ENCODE measurements at places on chromosomes 6 and 20. TPM values are rescaled to one million over a fixed set of nuclear protein-coding genes. Genes with fewer than 3 reads are reported as not detected.

DNA sequence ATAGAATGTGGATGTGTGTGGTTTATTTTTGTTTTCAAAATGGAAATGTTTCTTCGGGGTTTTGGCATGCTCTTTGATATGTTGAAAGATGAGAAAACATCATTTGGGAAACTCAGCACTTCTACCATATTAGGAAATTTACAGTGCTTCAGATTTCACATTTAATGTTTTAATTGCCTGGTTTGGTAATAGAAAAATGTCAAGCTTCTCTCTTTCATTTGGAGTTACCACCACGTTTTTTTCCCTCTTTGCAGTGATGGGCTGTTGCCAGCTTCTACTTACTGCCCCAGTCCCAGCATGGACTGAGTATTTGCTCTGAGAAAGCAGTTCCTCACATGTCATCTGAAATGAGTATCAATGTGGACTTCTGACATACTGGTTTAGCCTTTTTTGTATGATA, 267.7 kb downstream of the PRL start:
- no peak for ATAC-seq

GRCh38 chr6:8900056-8900455, 464.7 kb upstream of the SLC35B3 start:
- no peak for ATAC-seq

DNA sequence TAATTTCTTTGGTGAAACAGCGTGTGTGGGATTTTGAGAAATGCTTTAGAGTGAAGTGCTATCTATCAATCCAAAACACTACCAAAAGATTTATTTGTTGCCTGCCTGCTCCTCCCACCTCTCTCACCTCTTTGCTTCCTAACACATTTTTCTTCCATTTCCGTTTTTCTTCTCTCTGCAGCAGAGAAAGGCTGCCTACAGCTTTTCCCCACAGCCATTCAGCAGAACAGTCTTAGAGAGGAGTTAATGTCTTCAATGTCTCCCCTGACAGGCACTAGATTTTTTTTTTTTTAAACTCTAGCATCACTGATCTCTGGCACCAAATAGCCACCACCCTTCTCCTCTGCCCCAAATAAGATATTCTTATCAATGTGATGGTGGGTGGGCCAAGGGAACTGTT, 327.8 kb upstream of the MAN1A1 start:
- no peak for ATAC-seq

DNA sequence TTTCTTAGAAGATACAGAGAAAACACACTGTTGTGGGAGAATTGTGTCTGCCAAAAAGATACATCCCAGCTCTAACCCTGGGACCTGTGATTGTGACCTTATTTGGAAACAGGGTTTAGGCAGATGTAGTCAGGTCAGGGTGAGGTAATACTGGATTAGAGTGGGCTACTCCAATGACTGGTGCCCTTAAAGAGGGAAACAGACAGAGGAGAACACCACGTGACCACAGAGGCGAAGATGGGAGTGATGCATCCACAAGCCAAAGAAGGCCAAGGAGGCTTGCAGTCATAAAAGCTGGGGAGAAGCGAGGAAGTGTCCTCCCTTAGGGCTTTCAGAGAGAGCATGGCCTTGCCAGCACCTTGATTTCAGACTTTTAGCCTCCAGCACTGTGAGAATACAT, 35.6 kb downstream of the SLC52A3 start:
- ATAC-seq = no peak

GRCh38 chr6:50820869-50821264, 2.2 kb downstream of the TFAP2B start:
- no peak for ATAC-seq

The POM121L2 gene
- not detected for total RNA-seq

The PTPRT gene
- 0.04 TPM for total RNA-seq

GRCh38 chr6:75291744-75292143, 7.2 kb upstream of the TMEM30A start:
- no peak for ATAC-seq

- no peak for ATAC-seq
Measured at GRCh38 chr6:87250019-87250418, 72.4 kb upstream of the SMIM8 start.

The BPIFB4 gene
- total RNA-seq = not detected

- no peak for ATAC-seq
Measured at GRCh38 chr6:30386166-30386565, 41.2 kb downstream of the RPP21 start.

The HLA-DRA gene
- 73.9 TPM for total RNA-seq

DNA sequence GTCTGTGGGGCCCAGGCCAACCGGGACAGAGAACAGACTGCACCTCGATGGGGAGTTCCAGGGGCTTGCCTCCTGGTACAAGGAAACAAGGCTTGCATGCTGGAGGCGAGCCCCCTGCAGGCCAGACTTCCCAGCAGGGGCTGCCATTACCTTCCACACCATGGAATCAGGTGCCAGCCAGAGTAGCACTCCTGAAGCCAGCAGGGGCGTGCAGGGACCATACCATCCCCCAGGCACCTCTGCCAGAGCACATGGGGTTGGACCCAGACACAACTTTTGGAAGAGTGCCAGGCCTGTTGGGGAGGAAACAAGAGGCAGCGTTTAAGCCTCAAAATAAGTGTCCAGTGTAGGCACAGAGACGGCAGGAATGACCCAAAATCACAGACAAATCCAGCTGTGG, 6.5 kb downstream of the DDO start:
- ATAC-seq = no peak

DNA sequence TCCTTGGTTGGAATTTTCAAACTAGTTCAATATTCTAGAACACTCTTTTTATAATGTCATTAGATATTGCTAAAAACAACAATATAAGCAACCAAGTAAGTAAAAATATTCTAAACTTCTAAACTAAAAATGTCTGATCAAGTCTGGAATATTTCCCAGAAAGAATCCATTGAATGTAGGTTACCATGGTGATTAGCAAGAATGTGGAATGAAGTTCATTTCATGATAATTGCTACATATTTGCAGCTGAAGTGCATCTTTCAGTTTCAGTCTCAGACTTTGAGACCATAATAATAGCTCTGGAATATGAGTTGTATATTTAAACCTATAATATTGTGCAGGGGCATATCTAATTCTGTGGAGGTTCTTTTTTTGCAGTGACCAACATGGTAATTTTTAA, 61.0 kb upstream of the NKAIN2 start:
- no peak for ATAC-seq

- ATAC-seq = no peak
Measured at GRCh38 chr6:19562468-19562867, 274.7 kb upstream of the ID4 start.

The HLA-DOA gene
- total RNA-seq = 1.1 TPM

The NKAIN4 gene
- total RNA-seq = 2.3 TPM

The COL20A1 gene
- total RNA-seq = not detected

The IYD gene
- total RNA-seq = not detected

GRCh38 chr6:17565399-17565798, 34.7 kb upstream of the FAM8A1 start:
- ATAC-seq = no peak

GRCh38 chr6:121711472-121711871, 276.0 kb downstream of the GJA1 start:
- ATAC-seq = no peak

- ATAC-seq = no peak
Measured at GRCh38 chr6:45074439-45074838, 253.7 kb upstream of the RUNX2 start.

GRCh38 chr6:154865291-154865690, 129.8 kb upstream of the TIAM2 start:
- ATAC-seq = no peak
